ENCODE measurements at places on chromosomes 16 and 17. TPM values are rescaled to one million over a fixed set of nuclear protein-coding genes. Genes with fewer than 3 reads are reported as not detected.

DNA sequence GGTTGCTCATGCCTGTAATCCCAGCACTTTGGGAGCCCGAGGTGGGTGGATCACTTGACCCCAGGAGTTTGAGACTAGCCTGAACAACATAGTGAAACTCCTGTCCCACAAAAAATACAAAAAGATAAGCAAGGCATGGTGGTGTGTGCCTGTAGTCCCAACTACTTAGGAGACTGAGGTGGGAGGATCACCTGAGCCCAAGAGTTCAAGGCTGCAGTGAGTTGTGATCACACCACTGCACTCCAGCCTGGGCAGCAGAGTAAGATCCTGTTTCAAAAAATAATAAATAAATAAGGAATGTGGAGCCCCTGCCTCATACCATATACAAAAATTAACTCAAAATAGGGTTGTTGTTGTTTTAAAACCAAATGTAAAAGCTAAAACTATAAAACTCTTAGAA, 26.2 kb upstream of the CORO1A start:
- DNase-seq, result no peak

DNA sequence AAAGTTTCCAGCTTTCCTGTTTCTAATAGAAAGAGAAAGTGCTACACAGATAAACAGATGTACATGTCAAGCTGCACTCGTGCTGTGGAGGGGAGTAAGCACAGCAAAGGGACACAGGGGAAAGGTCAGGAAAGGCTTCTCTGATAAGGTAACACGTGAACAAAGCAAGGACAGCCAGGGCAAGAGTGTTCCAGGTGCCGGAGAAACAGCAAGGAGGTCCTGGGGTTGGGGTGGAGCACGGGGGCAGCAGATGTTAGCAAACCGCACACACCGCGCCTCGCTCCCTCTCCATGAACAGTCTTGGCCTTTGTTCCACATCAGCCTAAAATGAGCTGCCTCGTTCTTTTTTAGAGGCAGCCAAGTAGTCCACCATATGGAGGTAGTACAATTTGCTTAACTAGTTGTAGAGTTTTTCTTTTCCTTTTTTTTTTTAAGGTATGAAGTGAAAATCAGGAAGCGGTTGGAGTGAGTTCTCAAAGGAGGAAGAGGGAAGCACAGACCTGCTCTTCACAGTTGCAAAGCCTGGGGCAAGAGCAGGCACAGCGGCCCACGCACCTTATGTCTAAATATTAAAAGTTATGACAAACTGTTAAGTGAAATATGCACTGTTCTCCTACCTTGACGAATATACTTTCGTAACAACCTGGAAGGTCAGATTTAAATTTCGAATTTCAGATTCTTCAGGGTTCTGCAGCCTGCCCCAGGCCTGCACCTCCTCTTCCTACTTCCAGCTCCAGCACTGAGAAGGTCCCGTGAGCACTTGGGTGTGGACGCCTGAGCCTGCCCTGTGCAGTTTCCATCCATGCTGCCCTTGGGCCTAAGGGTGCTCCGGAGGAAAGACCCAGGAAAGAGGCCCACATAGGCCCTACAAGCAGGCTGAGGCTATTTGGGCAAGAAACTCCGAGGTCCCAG, 41.5 kb upstream of the RPH3AL start:
- no peak for DNase-seq

DNA sequence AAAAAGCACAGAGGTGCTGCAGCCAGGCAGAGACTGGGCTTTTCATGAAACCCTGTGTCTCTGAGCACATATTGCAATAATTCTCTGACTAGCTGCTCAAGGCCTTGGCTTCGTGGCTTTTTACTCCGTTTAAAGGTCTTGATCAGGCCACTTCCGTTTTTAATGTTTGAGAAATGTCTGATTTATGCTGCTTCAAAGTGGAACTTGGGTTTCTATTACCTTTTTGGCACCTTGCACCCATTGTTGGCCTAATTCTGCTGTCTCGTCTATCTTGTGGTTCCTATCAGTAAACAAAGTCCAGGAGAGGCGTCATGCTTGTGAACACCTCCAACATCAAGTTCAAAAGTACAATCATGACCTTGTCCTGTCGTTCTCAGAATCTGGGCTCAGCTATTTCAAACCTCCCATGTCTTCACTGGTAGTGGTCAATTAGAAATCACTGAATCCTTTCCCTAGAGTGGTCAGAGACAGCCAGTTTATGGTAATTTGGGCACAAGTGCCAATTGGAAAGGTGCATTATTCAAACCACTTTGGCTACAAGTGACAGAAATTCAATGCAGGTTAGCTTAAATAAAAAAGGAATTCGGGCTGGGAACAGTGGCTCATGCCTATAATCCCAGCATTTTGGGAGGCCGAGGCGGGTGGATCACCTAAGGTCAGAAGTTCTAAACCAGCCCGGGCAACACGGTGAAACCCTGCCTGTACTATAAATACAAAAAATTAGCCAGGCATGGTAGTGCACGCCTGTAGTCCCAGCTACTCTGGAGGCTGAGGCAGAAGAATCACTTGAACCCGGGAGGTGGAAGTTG, 33.3 kb upstream of the METTL9 start:
- DNase-seq, result no peak

DNA sequence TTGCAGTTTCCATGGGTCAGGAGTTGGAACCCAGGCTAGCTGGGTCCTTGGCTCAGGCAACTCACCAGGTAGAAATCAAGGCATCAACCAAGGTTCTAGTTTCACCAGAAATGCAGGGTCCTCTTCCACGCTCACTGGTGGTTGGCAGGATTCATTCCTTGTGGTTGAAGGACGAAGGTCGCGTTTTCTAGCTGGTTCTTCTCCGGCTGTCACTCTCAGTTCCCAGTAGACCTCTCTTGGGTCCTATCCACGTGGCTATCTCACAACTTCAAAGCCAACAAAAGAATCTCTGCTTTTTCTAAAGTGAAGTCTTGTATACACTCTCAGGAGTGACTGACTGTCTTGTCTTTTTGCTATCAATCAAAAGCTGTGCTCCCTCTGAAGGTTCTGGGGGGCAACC, 146.3 kb upstream of the NOL11 start:
- no peak for DNase-seq

GRCh38 chr17:65712383-65713267, 151.2 kb upstream of the AXIN2 start:
- no peak for DNase-seq

GRCh38 chr17:3691617-3692067, 4.3 kb downstream of the P2RX5 start:
- DNase-seq, result no peak

- DNase-seq, result no peak
Measured at GRCh38 chr17:75595920-75596313, 8.3 kb downstream of the MYO15B start.

GRCh38 chr16:11566398-11566797, 20.3 kb downstream of the LITAF start:
- DNase-seq, result no peak

DNA sequence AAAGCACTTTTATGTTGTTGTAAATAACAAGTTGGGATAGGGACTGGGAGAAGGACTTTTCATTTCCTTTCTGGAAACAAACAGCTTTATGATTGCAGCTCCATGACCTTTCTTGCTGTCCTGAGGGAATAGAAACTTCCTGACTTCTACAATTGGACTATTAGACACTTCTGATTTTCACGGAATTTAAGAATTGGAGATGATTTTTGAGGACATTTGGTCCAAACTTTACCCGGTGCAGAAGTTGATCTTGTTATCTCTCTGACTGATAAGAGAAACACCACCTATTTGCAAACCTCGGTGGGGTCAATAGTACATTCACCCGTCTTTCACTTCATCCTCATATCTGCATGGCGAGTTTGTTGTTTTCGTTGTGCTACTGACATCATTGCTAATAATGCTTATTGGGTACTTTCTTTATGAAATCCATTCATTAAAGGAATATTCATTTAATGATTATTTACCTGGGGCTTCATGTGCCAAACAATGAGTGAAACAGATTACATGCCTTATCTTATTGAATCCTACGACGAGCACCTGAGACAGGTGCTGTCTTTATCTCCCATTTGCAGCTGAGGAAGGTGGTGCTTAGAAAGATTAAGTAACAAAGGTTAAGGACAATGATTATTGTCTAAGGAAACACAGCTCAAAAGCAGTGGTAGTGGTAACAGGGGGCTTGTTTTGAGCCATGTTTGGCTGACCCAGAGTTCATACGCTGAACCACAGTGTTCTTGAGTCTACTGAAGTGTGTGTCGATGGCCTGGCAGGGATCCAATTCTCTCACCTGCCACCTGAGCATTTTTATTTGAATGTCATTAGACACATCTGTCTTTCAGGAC, 176.9 kb upstream of the FAM20A start:
- DNase-seq, result no peak

Gene WSB1
- polyA plus RNA-seq, result 118 TPM

Gene CPNE7
- 1.8 TPM for polyA plus RNA-seq

Gene ZG16
- not detected for polyA plus RNA-seq

Gene PPP1R27
- polyA plus RNA-seq, result not detected

Gene FBXL19
- polyA plus RNA-seq, result 15.2 TPM

Gene P3H4
- polyA plus RNA-seq, result 11.5 TPM

Gene MARVELD3
- 0.57 TPM for polyA plus RNA-seq

Data from urinary bladder (tissue), 4 donors.